NCI-H2081 treated with DMSO at 0.1 percent for 48 hours (cell line): ENCODE measurements at places on chromosomes 4 and X.

DNA sequence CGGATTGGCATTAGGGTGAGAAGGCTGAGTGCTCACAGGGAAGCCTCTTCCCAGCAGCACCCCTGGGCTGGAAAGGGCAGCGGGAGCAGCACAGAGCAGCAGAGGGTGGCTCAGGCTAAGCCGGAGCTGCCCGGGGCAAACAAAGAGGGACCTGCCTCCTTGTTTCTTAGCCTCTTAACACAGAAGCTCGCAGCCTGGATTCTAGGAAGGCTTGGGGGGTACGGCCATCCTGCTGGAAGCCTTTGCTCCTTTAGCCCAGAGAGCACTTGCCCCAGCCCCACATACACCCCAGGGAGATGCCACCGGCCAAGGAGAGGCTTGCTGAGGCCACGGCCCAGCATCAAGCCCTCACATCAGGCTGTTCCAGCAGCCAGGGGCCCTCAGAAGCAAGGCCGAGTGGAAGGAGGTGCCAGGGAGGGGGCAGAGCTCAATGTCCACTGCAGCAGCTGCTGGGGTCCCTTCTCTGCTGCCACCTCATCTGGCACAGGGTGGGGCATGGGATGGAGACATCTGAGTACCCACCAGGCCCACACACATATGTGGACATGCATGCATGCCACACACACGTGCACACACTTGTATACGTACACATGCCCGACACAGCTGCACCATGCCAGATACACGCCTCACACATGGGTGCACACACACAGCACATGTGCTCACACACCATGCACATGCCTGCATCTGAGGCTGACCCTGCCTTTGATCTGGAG lies 20.3 kb upstream of the SPON2 start:
- DNase-seq, result no peak

DNA sequence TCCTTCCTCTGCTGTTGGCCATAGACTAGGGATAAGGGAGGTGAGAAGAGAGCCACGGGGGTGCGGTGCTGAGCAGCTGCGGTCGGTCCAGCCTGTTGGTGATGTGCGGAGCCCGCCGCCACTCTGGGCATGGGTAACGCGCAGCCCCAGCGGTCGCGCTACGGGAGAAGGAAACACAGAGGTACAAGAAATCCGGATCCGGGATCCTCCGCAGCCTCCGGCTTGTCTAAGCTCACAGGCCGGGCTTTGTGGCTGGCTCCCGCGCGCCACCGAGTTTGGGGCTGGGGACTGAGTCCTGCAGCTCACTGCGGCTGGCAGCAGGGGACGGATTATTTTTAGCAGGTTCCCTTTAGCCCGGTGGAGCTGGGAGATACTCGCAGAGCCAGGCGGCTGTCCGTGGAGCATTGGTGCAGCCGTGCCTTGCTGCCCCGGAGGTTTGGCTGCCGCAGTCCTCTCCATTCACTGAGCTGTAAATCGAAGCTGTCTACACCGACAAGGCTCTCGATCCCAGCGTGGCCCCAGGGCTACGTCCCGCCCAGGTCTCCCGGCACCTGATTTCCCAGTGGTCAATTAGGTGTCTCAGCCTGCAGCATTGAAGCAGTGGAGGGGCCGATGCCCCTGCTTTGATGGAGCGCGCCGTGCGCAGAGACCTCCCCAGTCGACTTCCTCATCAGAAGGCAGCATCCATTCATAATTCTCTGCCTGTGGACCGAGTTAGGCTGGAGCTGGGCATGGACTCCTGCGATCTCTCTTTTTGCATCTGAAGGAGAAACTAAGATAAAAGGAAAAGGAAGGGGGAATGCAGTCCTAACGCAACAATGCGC lies 81.9 kb upstream of the SCML1 start:
- DNase-seq, result no peak

DNA sequence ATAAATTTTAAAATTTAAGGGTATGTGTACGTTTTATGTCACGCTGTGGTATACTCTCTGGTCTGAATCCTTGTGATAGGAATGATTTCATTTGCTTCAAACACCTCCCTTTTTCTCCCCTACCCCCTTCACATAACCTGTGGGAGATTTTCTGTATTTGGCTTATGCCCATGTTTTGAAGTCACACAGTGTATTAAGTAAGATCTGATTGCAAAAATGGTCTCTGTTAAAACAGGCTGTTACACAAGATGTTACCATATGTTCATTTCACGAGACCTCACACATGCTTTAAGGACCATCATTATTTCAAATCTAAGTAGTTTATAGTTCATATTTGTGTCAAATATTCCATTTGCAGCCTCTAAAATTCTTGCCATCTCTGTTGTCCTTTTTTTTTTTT lies 63.5 kb downstream of the TMEM131L start:
- no peak for DNase-seq

GRCh38 chrX:113470166-113470565 lies 629.5 kb upstream of the AMOT start:
- DNase-seq, result no peak

- DNase-seq, result peak; percentile 14
These were observed 20.0 kb upstream of the MBNL3 start for GRCh38 chrX:132508834-132509233.

DNA sequence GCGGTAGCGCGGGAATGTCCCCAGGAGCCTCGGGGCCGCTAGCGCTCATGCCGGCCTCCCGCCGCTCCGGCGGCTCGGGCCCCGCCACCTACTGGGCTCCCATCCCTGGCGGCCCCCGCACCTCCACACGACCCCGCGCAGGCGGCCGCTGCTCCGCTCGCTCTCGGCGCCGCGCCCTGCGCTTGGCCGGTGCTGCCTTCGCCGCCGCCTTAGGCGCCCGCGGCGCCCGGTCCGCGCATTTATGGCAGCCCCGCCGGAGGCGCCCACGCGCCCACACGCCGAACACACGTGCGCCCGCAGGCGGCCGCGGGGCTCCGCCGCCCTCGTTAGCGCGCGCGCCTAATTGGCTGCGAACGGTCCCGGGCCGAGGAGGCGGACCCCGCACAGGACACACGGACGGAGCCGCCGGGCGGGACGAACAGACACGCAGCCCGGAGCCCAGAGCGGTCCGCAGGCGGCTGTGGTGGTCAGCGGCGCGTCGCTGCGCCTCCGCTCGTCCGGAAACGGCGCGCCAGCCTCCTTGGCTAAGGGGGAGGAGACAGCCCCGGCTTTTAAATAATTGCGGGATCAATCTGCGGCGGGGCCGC lies at the start of gene NKX1-1:
TSS of gene NKX1-1 (minus strand) at position 49 of the 587 bp plus-strand sequence. CDS start at position 49, 0 bp downstream.
- DNase-seq, result no peak

DNA sequence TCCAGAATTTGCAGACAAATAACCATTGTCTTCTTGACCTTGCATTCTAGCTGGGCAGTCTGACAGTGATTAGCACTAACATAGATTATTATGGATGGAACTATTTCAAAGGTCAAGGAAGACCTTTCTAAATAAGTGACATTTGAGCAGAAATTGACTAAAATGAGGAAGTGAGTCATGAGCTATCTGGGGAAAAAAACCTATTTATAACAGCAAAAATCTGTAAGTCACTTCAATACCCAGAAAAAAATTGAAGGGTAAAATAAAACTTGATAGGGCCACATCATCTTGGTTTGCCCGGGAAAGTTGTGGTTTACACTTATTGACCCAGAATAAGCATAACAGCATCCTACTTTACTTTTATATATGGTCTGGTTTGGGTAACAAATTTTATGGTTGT lies 414.6 kb upstream of the HS3ST1 start:
- no peak for DNase-seq

DNA sequence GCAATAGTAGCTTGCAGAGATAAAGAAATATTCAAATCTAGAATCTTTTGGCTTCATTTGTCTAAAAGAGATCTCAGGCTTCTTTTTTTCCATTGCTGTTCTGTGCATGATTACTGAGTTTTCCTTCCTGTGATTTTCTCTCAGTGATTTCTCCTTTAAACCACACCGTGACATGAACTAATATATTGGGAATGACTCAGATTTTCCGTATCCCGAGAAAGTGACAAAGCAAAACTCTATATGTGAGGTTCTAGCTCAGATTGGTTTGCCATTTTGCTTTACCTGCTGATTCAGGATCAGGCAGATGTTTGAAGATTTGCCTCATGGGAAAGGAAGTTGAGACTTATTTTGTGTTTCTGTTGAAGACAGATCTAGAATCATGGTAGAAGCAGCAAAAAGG lies 59.4 kb downstream of the MTHFD2L start:
- no peak for DNase-seq

GRCh38 chr4:142121448-142122350 lies 485.3 kb downstream of the IL15 start:
- DNase-seq, result no peak

DNA sequence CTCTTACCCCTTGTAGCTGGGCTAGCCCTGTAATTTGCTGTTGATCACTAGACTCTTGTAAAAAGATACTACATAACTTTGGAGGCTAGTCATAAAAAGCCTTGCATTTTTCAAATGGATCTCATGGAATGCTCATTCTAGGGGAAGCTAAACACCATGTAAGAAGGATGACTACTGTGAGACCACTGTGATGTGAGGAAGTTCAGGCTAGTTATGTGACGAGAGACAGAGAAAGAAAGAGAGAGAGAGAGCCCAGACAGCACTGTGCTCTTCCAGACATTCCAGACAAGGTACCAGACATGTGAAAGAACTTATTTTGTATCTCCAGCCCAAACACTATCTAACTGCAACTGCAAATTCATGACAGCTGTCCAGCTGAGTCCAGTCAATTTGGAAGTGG lies 404.6 kb upstream of the PITX2 start:
- DNase-seq, result no peak

GRCh38 chr4:95362066-95362465 lies 186.7 kb downstream of the UNC5C start:
- no peak for DNase-seq

DNA sequence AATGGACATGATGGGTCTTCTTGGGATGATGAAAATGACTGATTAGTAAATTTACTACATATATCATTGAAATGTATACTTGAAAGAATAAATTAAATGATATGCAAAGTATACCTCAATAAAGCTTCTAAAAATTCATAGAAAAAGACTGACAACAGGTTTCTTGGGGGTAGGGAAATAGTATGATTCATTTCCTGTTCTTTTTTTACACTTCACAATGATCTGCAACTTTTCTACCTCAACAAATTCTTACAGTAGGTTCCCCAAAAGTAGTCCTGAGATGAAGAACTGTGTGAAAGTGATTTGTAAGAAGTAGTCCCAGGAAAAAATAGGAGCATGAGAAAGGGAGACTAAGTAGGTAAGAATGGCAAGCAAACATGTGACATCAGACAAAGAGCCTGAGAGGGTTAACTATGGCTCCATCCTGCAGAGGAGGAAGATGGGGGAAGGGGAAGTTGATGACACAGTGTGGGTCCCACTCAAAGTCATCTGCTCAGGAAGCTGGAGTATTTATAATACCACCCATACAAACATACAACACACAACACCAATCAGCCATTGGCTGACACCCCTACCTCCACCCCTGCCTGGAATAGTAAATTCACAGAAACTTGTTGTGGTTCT lies 73.9 kb downstream of the ARHGAP6 start:
- DNase-seq, result no peak

DNA sequence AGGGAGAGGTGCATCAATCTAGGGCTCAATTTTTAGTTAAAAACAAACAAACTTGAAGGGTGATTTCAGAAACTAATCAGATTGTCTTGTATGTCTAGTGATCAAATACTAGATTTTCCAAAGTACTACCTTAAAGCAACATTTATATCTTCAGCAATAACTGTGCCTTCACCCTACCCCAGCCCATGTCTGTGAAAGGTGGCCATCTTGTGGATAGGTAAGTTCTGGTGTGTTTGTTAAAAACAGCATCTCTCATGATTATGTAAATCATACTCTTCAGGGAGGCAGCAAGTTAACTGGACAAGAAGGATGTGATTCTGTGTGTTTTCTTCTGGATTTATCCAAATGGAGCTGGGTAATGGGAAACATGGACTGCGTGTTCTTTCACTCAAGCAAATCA lies 81.4 kb upstream of the ACSL1 start:
- no peak for DNase-seq

GRCh38 chrX:87338510-87338909 lies 179.1 kb upstream of the KLHL4 start:
- DNase-seq, result peak; percentile 2

GRCh38 chrX:50211510-50211909 lies 6.9 kb downstream of the CCNB3 start:
- DNase-seq, result no peak

DNA sequence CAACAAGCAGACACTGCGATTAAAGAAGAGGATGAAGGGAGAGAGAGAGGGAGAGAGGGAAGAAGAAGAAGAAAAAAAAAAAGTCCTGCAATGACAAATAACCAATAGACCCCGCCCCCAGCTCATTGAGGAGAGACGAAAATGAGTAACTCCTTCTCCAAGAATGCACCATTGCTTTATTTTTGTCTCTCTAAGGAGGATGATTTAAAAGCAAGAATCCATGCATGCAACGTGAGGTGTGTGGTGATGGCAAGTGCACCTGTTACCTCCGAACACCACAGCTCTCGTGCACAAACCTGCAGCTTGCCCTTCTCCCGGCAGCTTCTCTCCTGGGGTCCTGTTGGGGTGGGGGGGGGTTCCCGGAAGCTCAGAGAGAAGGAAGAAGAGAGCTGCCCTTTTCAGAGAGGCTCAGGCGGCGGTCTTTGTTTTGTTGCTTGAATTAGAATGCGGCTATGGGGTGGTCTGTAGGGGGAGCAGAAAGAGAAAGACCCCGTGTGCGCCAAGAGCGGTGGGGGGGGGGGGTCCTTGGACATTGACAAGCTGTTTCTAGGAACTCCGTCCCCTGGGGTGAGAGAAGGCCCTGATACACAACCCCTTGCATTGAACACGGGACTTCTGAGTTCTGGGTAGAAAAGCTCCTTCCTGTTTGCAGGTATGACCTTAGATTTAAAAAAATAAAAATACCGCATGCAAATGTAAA lies 100.7 kb downstream of the CRLF2 start:
- DNase-seq, result no peak

DNA sequence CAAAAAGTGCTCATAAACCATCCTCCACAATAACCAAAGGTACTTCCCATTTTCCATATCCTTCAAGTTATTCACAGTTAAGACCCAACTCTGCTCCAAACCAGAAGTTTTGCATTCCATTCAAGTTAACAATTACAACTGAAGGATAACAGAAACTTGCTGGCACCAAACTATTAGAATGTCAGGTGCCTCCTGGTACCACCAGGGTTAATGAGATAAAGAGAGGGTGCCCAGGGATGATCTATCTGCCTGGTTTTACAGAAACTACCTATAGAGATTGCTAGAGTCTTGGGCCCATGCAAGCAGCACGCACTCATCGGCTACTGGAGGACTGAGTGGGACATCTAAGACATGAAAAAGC lies 114.6 kb downstream of the RBM47 start:
- no peak for DNase-seq

DNA sequence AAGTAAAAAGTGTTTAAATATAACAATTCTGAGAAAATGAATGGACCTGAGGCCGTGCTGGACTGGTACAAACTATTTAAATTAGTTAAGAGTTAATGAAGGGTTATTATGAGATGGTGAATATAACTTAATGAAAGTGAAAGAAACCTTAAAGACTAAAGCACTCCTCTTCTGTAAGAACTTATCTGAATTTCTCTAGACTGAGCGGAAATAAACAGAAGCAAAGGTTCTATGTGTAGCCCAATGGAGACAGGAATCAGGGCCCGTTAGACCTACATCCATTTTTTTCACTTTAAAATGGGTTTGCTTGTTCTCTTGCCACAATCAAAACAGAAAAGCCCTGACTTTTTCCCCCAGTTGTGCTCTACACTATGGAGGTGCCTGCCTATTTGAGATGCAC lies 14.9 kb downstream of the AMMECR1 start:
- no peak for DNase-seq
